NCI-H2227 treated with DMSO at 0.1 percent for 48 hours (cell line): ENCODE measurements at places on chromosomes 11 and 22.

DNA sequence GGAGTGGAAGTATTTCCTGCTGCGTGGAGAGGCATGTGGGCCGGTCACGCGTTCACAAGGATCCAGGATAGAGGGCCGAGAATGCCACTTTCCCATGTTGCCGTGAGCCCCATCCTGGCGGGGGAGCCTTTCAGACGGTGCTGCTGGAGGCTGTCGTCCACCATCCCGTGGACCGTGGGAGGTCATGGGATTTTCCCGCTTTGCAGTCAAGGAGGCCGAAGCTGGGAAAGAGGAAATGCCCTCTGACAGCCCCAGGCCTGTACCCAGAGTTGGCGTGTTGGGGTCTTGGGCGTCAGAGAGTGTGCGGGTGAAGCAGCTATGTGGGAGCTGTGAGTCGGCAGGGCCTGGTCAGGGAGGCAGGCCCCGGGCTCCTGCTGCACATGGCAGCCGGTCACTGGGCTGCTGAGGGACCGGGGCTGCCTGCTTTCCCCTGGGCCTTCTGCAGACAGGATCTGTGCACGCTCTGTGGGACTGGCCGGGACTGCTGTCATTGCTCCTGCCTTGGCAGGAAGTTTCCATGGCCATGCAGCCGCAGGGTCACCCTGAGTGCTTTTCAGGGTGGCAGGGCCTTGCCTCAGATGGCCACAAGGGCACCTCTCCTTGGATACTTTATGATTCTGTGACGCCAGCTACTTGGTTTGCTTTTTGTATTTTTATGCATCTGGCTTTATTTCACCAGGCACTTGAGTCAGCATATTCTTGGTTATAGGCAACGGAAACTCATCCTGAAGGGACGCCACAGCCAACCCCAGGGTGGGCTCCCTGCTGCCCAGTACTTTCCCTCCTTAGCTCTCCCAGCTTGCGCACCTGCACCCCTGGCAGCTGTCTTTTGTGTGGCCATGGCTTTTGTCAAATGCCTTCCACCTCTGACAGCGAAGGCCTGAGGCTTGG is 52.4 kb downstream of the AP2A2 start:
- DNase-seq: no peak

GRCh38 chr22:48754611-48755058 is 1073.0 kb downstream of the BRD1 start:
- no peak for DNase-seq

DNA sequence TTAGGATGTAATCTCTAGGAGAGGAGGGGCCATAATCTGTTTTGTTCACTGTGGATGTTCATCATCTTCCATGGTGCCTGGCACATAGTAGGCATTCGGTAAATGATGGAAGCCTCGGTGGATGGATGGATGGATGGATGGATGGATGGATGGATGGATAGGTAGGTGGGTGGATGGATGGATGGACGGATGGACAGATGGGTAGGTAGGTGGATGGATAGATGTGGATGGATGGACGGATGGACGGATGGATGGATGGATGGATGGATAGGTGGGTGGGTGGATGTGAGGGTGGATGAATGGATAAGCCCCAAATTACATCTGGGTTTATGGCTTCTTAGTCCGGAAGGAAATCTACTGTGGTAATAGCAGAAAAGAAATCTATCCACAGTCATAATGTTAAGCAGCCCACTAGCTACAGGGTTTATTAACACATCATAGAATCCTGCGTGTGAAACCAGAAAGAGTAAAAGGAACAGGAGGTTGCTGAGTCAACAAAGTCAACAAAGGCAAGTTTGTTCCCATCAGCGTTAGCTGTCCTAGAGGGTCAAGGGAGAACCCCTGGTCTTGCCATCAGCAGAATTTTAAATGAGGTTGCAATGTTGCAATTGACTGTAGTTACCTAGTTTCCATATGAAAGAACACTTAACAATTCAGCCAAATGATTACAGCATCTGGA is 82.8 kb downstream of the C11orf91 start:
- DNase-seq: no peak

- DNase-seq: no peak
These were observed 53.3 kb upstream of the PRDM11 start for GRCh38 chr11:45092901-45093760.

DNA sequence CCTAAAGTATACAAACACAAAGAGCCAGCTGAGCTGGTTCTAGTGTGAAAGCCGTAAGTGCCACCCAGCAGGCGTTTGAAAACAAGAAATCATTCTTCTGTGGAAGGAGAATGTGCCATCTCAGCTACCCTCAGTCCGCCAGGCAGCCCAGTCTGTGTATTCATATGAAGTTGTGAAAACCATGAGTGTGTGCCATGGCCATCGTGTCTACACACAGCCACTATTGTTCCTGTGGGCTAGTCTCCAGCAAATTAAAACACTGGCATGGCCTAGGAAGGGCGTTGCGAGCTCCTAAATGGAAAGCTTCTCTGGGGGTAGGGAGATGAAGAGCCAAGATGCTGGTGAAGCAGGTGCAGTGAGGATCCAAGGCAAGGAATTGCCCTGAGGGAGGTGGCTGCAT is 51.5 kb upstream of the HORMAD2 start:
- no peak for DNase-seq

DNA sequence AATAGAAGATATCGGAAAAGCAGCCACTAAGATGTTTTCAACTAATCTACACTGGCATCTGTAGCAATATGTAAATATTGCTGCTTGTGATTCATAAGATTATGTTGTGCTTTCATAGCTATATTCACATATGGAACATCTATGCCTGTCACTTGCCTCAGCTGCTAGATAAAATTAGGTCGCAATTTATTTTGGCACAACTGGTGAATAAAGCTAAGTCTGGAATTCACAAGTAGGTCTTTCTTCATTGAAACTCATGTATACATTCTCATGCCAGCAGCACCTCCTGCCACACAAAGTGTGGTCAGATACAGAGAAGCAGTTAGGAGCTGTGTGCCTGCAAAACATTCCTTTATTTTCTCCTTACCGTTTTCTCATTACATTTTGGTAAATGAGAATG is 543.3 kb upstream of the CHORDC1 start:
- DNase-seq: no peak

GRCh38 chr22:38886333-38886732 is 14.3 kb upstream of the CBX6 start:
- DNase-seq: no peak

DNA sequence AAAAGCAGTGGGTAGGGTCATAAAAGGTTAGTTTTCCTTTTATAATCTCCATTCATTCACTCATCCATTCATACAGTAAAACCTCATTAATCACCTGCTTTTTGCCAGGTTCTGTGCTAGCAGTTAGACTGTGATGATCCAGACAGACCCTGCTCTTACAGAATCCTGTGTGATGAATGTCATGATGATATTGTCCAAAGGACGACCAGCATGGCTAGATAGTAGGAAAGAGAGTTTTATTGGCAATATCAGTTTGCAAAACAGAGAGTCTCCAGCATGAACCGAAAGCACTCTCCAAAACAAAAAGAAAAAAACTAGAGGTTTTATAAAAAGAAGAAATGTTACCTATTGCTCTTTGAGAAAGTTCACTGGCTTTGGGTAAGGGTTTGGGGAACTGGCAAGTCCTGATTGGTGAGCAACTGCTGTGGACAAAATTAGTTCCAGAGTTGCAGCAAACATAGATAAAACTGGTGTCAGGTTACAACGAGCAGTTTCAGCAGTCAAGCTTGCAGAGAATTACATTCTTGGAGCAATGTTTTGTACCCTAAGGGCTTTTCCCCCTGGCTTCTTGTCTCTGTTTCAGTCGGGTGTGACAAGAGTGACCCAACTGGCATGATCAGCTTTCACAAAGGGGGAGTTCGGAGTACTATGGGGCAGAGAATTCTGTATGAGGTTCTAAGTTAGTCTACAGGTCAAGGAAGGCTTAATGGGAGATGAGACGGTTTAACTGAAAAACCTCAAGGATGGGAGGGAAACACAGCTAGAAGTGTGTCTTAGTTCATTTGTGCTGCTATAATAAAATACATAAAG is 58.3 kb downstream of the HSD17B12 start:
- DNase-seq: no peak

DNA sequence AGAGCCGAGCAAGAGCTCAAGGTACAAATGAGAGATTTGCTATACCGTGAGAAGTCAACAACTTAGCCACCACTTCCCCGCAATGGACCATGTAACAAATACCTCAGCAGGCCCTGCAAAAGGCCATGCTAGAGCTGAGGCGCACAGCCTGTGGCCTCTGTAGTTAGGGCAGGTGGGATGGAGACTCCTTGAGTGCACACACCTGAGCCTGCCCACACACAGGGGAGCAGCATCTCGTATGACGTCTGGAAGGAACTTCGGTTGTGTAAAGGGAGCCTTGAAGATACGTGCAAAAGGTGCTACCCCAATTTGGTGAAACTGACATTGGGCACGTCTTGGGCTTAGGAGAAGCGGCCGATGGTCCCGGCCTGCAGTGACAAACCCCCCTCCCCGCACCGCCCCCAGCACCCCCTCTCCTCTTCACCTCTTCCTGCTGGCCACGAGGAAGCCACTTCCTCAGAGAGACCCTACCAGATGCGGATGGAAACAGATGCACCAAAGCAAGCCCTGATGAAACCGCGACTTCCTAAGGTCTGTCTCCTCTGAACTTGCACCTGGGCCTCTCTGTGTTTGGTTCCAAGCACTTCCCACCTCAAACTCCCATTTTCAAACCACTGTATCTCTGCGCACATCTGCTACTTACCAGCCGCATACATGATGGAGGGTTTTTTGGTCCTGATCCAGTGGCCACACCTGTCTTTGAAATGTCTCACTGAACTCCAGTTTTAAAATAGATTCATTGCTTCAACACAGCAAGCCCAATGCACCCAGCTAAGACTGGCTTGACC is 10.6 kb downstream of the CDPF1 start:
- no peak for DNase-seq

GRCh38 chr11:121933294-121933693 is 182.7 kb downstream of the BLID start:
- no peak for DNase-seq

- peak; percentile 22 for DNase-seq
These were observed 88.3 kb upstream of the MTMR2 start for GRCh38 chr11:96012086-96012824.

DNA sequence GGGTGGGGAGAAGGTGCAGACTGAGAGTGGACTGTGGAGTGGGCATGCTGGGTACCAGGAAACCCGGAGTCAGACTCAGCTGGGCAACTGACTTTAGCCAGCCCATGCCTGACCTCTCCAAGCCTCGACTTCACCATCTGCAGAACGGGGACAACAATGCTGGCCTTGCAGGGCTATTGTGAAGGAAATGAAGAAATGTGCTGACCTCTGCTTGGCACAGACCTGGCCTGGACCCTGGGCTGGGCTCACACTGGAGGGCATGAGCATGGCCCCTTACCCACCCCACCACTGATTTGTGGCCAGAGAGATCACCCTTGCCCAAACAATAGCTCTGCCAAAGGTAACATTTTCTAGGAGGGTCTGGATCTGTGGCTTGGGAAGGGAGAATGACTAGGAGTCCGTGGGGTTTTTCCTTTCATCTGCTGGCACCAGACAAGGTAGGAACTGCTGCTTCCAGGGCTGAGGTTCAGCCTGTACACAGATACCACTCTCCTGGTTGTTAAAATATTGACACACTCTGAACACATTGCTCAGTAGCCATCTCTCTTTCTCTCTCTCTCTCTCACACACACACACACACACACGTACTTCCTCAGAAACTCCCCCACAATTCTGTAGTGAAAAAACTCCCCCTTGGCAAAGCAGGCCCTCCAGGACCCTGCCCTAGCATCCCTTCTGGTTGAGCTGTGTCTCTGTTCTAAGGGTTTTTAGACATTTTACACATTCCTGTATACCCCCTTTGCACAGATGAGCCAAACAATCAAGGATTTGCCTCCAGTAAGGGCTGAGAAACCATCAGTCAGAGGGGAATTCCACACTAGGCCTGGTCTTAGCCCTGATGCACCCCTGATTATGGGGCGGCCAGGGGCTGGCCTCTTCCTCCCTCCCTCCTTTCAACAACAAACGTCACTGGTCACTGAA is 1.0 kb downstream of the MOGAT2 start:
- DNase-seq: no peak

- DNase-seq: no peak
These were observed 13.6 kb upstream of the TRIM29 start for GRCh38 chr11:120151536-120151935.

- no peak for DNase-seq
These were observed 32.0 kb upstream of the LINC01488 start for GRCh38 chr11:69449320-69450063.

DNA sequence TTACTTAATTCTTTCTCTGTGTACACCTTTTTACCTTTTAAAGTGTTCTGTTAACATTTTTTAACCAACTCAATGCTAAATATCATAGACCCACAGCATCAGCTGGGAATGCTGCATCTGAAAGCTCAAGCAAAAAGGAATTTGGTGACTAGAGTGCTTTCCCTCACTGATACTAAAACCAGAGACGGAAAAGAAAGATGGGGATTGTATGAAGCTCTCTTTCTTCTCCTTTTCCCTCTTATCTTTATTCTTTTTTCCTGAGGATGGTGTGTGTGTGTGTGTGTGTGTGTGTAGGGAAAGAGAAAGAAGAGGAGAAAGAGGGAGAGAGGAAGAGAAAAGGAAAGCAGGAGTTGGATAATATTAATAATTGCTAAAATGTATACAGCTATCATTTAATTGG is 4.1 kb upstream of the SIK2 start:
- no peak for DNase-seq
